Stimulated activated CD8-positive, alpha-beta memory T cell treated with anti-CD3 and anti-CD28 coated beads, Interleukin-7, amount 100 ng/mL, for 1 hour (primary cell): ENCODE measurements at places on chromosomes 2 and 18.

- DNase-seq: no peak
These were observed 41.8 kb upstream of the LCLAT1 start for GRCh38 chr2:30405260-30405605.

DNA sequence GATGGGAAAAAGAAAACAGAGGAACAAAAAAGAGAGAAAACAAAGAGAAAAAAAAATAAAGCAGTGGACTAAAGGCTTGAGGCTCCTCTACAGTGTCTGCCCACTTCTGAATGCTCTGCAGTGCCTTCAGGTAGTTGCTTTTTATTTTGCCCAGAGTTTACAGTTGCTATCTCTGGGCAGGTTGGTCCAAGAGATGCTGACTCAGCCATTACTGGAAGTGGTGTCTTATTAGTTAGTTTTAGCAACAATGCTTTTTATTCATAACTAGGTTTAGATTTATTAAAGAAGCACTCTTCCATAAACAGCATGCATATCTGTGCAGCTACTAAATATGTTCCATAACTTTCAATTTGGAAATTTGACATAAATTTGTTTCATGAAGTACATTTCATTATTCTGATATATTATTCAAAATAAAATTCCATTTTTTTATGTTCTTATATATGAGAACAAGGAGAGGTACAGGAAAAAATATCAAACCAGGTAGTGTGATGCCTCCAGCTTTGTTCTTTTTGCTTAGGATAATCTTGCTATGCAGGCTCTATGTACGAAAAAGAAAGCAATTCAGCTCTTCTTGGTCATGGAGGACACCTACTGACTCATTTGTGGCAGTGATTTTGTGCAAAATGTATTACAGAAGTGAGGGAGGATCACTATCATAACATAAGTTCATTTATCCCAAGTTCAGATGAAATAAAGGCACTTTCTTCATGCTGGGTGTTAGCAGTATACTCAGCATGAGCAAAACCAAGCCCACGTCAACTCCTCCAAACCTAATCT is 69.5 kb downstream of the RPIA start:
- no peak for DNase-seq

DNA sequence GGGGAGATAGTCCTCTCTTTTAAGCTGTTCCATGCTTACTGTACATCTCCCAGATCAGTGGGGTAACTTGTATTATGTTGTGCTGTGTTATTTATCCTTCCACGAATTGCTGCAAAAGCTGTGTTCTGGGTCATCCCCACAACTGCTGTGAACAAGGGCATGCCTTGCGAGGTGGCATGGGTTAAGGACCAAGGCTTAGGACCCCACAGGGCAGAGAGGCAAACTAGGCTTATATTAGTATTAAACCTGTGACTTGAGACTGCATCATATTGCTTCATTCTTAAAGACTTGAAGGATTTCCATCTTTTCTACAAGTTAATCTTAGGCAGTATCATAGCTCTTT is 19.9 kb downstream of the RND3 start:
- DNase-seq: no peak

DNA sequence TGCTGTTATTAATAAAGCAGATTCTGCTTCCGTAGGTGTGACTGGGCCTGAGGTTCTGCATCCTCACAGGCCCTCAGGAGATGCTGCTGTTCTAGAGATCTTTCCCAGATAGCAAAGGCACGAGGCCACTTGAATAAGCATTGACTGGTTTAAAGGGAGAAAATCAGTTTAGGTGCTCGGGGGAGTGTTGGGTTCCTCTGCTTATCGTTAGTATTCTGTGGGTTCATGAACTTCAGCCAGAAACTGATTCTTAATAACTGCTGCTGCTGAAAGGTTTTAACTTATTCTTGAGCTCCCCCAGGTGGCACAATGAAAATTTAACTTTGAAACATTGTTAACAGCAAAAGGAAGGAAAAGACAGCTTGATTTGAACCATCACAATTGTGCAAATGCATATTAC is 56.9 kb downstream of the ITGA6 start:
- no peak for DNase-seq

DNA sequence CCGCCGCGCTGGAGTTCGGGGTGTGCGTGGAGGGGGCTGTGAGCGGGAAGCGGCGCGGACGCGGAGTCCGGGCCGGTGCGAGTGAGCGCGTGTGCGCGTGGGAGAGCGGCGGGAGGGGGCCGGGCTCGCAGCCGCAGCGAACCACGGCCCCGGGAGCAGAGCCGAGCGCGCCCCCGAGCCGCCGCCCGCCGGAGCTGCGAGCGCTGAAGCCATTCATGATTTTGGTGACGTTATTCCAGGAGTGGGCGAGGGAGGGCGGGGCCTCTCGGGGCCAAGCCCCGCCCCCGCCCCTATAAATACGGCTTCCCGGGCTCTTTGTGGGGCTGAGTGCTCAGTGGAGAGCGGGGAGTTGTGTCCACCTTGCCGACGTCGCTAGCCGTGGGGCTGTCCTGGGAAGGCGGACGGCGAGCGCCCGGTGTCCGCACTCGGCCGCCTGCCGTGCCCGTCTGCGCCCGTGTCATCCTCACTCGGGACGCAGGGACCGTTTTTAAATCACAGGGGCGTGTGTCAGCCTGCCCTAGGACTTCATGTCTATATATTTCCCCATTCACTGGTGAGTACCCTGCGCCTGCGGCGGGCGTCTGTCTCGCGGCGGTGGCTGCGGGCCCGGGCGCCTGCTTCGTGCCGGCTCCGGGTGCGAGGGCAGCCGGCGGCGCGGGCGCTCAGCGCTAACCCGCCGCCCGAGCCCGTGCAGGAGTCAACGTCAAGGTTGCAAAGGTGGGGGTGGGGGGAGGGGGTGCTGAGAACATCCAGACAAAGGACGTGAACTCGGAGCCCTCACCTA is at the start of gene LBH:
Gene LBH (plus strand): TSS at position 323 of the 784 bp plus-strand sequence. CDS start 205 bp downstream, at position 528.
- peak; percentile 84 for DNase-seq
